ENCODE measurements at places on chromosomes 6 and 20.

- no peak for DNase-seq
Observed at GRCh38 chr6:2509711-2510110, 241.0 kb downstream of the MYLK4 start.

DNA sequence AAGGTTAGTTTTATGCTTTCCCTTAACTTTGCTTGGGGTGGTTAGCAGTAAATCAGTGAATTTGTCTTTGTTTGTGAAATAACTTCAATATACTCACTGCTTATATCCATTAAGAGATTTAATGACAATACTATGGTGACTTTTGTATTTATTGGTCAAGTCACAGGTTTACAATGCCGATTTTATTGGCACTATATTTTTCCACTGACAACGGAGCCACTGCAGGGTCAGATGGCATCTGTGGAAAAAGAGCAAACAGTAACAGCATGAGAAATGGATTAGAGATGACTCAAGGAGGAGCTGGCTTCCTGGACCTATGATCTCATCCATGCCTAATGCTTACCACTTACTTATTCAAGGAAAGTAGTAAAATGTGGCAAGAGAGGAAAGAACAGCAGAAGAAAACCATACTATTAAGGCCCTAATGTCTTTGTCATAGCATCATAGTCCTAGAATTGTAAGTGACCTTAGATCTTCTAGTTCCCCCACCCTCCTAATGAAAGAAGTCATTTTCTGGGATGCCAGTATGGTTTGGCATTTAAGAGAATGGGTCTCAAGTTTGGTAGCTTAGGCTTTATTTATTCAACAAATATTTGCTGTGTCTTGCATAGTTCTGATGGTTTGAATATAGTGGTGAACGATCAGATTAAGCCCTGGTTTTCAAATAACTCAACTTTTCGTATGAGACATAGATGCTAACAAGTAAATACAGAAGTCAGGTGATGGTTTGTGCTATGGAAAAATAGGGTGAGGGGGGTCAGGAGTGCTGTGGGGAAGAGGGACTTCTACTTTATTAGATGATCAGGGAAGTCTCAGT, 18.5 kb downstream of the RNF144B start:
- peak; percentile 88 for DNase-seq

DNA sequence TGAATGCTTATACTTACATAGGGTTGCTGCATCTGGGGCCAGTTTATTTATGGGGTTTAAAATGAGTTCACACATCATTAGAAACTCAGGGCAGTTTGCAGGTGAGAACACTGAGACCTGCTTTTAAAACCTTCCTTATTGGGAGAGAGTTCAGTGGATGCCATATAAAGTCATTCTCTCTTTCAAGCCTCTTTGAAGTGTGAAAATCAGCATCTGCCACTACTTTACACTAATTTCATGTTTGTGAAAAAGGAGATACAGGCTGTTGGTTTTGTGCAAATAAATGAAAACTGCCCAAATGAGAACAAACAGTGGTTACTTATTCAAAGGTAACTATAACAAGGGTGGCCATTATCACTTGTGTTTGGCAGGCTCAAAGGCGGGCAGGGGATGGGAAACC, 530.5 kb downstream of the KIF16B start:
- no peak for DNase-seq

DNA sequence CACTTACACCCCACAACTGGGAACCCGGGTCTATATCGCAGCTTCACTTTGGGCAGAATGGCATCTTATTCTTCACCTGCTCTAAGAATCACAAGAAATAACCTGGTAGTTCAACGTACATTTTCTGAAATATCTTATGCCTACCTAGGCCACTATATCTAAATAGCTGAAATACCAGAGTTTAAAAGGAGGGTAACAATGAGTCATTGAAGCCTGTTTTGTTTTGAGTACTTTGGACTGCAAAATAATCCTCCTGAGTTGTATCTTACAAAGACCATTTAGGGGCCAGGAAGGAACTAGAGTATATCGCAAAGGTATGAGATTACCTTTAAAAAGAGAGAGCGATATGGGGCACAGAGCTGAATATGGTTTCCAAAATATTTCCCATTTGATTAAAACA, 96.7 kb upstream of the NUP153 start:
- DNase-seq, result no peak

DNA sequence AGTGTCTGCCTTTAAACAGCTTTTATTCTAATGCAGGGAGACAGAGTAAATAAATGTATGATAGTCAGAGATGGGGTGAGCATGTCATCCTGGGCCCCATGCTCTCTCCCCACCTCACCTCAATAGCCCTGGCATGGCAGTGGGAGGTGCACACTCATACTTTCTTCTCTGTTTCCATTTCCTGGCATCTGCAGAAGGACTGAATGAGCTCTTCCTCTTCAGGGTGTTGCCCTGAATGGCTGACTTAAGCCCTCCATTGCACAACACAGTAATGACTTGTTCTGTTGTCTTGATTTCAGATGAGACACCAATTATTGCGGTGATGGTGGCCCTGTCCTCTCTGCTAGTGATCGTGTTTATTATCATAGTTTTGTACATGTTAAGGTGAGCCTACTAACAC, 57.0 kb upstream of the GNRH2 start:
- DNase-seq, result no peak

- DNase-seq, result no peak
Observed at GRCh38 chr20:48042628-48043027, 257.3 kb upstream of the SULF2 start.
